CD4-positive, alpha-beta T cell treated with Interleukin-15 for 1 hour (primary cell): ENCODE measurements at places on chromosomes 4 and X.

DNA sequence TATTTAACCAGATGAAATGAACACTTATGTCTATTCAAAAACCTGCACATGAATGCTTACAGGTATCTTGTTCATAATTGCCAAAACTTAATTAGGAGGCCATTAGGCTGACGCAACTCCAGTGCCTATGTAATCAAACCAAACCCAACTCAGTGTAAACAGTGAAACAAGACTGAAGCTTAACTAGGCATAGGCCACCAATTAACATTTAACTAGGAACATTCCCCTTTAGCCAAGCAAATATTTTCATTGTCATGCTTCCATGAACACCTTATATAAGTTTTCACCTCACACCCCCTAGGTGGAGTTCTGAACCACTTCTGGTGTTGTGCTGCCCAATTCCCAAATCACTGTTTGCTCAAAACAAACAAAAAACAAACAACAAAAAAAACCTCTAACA lies 686.0 kb downstream of the STPG2 start:
- DNase-seq: no peak

DNA sequence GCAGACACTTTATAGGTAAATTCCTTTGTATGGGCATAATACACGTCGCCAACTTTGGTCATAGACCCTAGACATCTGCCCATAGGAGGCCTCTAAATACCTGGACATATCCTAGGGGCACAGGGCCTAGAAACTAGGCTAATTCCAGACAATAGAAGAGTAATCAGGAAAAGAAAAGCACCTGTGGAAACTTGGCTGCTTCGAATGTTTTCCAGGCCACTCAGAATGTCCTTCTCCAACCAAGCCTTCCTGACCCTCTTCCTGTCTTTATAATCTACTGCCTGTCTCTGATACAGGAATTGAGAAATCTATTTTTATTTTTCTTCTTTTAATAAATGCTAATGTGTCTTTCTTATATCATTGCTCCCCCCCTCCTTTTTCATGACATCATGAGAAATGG lies 493.1 kb downstream of the IL15 start:
- DNase-seq: no peak

GRCh38 chrX:140355922-140356321 lies 148.9 kb downstream of the SOX3 start:
- DNase-seq: no peak

GRCh38 chr4:138185859-138186645 lies 56.1 kb downstream of the SLC7A11 start:
- DNase-seq: no peak

- no peak for DNase-seq
Observed at GRCh38 chr4:32909736-32910135, 2189.6 kb downstream of the PCDH7 start.

GRCh38 chrX:100748108-100748507 lies 16.2 kb upstream of the SYTL4 start:
- no peak for DNase-seq

DNA sequence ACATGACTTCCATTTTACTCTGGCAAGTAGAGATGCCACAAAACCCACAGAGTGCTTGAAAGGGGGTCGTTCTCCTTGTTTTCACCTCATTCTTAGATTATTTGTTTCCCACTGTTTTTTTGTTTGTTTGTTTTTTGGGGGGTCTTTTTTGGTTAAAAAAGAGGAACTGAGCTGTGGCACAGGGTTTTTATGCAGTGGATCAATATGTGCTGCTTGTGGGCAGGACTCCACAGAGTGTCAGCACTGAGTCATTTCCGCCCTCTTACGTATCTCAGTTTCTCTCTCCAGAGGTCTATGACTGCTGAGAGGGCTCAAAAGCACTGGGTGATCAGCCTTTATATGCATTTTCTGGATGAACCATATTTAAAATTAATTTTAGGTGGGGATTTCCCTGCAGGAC lies 268.1 kb upstream of the GRID2 start:
- DNase-seq: no peak

GRCh38 chr4:118676128-118676527 lies 9.1 kb upstream of the METTL14 start:
- DNase-seq: no peak

DNA sequence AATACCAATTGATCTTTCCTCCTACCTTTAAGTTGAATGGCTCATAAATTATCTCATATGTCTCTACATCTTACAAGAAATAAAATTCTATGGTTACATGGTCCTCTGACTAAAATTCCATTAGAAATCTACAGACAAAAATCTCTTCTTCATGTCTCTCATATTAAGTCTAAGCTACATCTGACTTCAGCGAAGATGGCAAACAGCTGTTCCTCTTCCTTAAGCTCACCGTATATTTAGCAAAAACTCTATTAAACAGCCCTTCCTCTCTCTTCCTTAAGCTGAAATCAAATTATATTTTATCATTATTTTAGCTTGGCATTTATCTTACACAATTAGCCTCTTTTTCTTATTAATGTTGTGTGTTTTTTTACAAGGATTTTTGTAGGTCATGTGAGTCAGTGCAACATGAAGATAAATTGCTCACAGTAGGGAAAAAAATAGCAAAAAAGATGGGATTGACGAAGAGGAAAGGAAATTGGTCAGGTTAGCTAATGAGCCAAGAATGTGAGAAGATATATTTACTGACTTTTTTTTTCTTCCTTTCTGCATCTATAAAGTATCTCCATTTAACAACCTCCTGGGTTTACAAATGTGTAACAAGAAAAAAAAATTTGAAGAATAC lies 2412.8 kb downstream of the ARAP2 start:
- no peak for DNase-seq

DNA sequence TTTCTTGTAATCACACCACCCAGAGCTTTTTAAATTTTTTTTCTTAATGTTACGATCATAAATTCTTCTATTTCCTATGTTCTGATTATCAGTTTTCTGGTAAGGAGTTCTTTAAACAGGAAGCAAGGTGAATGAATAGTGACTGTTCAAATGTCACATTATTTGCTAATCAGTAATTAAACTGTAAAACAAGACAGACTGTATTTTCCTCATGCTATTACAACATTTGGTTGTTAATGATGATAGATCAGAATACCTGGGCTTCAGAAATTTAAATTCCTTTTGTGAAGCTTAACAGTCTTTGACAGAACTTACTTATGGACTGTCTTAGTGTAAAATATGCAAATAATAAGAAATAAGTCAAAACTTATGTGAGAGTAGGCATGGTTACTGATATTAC lies 41.4 kb downstream of the CLCN3 start:
- DNase-seq: no peak

DNA sequence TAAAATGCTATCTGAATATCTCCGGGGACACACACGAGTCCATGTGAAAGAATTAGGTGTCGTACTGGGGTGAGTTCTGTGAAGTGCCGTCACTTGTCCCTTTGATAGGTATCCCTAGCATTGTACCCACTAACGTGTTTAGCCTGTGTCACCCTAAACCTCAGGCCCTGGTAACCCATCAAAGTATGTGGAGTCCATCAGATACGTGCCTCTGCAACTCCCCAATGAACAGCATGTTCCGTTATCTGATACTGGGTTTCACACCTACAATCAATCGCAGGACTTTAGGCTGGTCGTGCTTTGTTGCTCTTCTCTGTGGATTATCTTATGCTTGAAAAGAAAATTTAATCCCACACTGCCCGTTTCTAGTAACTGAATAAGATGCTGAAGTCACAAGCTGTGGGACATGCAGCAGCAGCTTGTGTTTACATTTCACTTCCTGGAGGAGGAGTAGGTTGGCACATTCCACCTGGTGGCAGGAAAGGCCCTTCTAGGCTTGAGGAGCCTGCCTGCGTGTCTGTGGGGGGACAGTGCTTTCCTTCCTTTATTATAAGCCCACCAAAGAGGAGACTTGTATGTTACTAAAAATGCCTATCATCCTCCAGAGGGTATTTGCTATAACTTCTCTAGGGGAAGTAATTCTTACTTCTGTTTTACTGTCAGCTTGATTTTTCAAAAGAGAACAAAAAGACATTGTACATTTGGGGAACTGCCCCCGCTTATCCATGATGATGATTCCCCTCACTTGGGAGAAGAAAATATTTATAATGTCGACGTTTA lies 127.2 kb downstream of the FNIP2 start:
- DNase-seq: no peak

DNA sequence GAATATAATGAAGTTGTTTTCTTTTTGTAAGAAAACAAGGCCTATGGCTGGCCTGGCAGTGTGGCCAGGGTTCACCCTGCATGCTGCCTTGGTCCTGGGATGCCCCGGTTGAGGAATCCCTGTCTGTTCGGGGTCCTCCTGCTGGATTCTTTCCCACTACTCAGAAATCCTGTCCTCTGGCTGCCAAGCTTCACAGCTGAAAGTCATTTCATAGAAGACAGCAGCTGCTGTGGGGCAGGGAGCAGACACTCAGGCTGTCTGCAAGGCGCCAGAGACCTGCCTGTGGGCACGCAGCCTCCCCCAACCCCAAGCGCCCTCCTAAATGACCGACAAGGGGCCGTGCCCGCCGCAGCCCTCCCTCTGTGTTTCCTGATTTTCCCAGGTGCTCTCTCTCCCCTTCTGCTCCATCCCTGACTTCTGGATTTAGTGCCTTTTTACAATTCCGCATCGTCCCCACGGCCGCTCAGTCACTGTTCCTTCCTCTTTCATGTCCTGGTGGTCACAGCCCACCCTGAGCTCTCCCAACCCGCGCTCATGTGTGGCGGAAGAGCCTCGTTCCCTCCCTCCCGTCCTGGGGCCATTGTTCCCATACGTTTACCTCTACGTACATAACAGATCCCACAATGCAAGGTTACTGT lies 27.5 kb downstream of the ZFYVE28 start:
- DNase-seq: no peak

GRCh38 chr4:53173576-53173975 lies 192.3 kb downstream of the SCFD2 start:
- DNase-seq: no peak

DNA sequence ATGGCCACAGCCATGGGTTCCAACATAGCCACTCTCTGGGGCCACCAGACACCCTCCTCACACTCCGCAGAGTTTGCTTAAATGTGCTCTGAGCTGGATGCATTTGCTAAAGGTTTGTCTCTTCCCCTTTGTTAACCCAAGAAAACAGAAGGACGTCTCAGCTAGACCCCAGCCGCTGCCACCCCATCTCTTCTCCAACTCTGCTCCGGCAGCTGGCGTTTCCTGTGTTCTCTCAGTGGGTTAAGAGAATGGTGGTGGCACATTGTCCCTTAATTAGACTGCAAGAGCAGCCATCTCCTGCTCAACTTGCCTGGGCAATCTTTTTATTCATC lies 43.7 kb upstream of the FAM9C start:
- no peak for DNase-seq

- DNase-seq: no peak
Observed at GRCh38 chr4:47954677-47955076, 40.3 kb upstream of the NFXL1 start.
